Activated T-cell treated with anti-CD3 and anti-CD28 coated beads for 4 hours (primary cell): ENCODE measurements at places on chromosomes 5 and 9.

DNA sequence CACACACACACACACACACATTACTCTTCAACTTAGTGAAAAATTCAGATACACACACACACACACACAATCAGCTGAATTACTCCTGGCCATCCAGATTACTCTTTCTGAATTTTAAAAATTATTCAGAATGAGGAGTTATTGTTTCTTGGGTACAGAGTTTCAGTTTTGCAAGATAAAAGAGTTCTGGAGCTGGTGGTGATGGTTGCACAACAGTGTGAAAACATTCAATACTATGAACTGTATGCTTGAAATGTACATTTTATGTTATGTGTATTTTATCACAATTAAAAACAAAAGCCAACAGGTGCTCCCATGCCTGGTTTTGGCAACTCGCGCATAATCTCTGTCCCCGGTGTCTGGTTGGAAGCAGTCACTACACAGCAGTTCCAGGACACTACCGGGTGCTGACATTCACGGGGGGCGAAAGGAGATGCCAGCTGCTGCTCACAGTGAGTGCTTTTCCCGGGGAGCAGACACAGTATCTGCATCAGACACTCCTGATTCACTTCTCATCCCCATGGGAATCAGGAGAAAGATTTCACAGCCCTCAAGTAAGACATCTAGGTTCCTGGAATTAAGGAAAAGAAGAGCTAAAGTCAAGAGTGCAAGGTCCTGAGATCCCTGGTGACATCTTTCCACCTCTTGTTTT is 55.7 kb downstream of the LHFPL2 start:
- no peak for DNase-seq

- no peak for DNase-seq
Observed at GRCh38 chr5:53943938-53944337, 366.4 kb downstream of the ARL15 start.

DNA sequence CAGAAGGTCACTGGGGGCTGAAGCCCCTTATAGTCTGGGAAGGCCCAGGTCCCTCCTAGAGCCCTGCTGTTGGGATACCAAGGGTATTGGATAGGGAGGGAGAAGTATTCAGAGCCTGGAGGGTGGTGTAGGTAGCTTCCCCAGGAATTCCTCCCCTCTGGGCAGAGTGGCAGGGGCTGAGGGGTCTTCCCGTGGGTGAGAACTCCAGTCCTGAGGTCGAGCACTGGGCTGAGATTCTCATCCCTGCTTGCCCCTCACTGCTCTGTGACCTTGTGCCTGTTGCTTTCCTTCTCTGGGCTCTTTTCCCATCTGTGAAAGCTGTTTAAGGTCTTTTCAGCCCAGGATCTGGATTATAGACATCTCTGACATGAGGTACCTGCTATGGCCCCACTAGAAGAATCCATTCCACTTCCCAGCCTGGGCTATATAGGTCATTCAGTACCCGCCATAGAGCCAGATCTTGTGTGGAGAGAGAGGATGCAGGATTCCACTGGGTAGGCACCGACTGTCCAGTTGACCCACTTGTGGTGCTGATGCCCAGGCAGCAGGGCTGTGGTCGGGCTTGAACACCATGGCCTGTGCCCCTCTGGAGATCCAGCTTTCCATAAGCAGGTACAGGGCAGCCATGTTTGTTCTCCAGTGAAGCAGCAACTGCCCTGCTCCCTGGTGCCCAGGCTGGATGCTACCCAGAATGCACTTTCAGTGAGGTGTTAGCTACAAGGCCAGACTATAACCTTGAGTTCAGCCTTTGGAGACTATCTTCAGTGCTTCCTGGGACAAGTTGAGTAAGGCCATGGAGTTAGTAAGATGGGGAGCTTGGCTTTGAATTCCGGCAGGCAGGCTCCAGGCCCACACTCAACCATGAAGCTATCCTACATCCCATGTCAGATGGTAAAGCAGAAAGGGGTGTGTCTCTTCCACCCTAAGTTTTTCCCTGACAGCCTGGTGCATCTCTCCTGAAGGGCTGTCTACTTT is 60.1 kb downstream of the AMBP start:
- no peak for DNase-seq

DNA sequence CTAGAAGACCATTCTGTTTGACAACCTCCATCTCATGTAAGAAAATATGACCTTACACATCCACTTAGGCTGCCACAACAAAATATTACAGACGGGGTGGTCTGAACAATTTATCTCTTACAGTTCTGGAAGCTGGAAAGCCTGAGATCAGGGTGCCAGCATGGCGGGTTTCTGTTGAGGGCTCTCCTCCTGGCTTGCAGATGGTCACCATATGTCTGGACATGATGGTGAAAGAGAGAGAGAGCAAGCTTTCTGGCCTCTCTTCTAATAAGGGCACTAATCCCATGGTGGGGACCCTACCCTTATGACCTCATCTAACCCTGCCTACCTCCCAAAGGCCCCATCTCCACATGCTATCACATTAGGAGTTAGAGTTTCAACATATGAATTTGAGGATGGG is 66.0 kb downstream of the AMBP start:
- no peak for DNase-seq

- no peak for DNase-seq
Observed at GRCh38 chr5:166123717-166124116, 2167.7 kb upstream of the WWC1 start.

- DNase-seq = no peak
Observed at GRCh38 chr5:58675341-58675740, 92.5 kb downstream of the RAB3C start.

GRCh38 chr5:125196481-125197111 is 450.2 kb upstream of the ZNF608 start:
- no peak for DNase-seq

GRCh38 chr5:143106174-143106573 is 297.3 kb downstream of the NR3C1 start:
- DNase-seq = no peak

DNA sequence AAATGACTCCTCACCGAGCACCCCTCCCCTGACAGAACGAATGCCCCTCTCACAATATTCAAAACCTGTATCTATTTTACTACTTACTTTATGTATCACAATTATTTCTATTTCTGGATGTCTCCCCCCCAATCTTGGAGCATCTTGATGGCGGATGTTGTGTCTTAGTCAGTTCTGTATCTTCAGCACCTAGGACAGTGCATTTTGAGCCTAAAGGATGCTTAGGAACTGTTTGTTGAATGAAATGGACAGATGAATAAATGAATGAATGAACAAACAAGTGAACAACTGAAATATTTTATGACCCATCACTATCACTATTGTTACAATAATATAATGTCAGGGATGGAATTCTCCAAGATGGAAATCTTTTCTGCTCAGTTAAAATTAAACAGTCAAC is 295.7 kb downstream of the DNAH5 start:
- DNase-seq = no peak

- DNase-seq = no peak
Observed at GRCh38 chr5:125476901-125477585, 730.6 kb upstream of the ZNF608 start.

DNA sequence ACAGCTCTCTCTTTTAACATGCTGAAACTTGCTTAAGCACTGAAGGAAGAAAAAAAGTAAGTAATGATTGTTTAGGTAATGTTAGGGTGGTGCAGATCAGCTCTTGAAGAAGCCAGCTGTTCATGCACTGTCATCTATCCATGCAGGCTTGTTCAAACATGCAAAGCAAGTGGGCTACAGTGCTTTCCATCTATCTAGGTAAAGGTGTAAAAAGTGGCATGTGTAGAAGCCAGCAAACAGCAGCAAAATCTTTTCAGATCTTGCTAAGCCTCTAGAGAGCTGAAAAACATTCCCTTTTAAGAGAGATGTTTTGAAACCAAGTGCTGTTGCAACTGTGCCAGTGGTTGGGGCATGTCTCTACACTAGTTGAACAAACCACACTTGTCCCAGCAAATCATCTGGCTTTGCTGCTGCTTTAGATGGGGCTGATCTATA is 214.4 kb downstream of the EFNA5 start:
- no peak for DNase-seq

DNA sequence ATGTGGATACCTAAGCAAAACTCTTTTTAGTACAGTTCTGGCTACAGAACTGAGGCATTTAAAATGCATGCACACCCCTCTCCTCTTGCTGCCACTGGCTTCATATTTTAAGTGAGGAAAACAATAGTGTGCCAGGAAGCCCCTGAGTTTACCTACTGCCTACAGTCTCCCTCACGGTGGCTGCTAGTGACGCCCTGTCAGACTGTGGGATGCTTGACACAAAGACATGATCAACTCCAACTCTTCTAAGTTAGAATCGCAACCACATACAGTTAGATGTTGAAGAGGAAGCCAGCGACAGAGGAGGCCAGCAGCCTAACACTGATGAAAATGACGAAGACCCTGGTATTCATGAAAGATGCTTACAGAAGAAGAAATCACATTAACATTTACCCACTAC is 1.3 kb downstream of the SEC16A start:
- no peak for DNase-seq

GRCh38 chr9:130263601-130264413 is 1.8 kb upstream of the HMCN2 start:
- DNase-seq = no peak

- DNase-seq = no peak
Observed at GRCh38 chr5:62692946-62693713, 114.5 kb downstream of the LRRC70 start.

- DNase-seq = no peak
Observed at GRCh38 chr5:25701936-25702335, 1057.2 kb upstream of the CDH10 start.

- no peak for DNase-seq
Observed at GRCh38 chr9:130854092-130854491, 19.0 kb downstream of the ABL1 start.

DNA sequence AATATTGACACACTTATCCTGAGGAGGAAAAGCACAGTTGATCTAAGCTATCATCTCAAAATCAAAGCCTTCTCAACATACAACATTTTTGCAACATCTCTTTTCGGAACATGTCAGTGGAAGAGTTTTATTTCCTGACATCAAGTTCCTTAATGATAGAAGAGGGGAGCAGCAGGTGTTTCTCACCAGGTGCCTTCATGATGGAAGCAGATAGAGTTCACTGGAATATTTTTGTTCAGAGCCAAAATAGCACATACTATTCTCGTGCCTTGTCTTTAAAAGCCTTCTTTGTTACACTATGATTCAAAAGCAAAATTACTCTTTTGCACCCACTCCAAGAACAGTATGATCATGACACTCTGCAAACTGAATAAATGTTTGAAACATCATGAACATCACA is 176.9 kb upstream of the CCNG1 start:
- DNase-seq = no peak
